Endodermal cell (in vitro differentiated cells): ENCODE measurements at places on chromosomes 4 and X. TPM values are rescaled to one million over a fixed set of nuclear protein-coding genes. Genes with fewer than 3 reads are reported as not detected.
A peak's percentile ranks its signal among the peaks of the same experiment; 100 is the strongest.

- peak; percentile 88 for DNase-seq
Measured at GRCh38 chr4:83109480-83110222, 4.9 kb downstream of the PLAC8 start.

- DNase-seq, result no peak
Measured at GRCh38 chrX:15672881-15673280, 8.3 kb upstream of the CLTRN start.

Gene HELT
- total RNA-seq, result not detected in 3 replicates

DNA sequence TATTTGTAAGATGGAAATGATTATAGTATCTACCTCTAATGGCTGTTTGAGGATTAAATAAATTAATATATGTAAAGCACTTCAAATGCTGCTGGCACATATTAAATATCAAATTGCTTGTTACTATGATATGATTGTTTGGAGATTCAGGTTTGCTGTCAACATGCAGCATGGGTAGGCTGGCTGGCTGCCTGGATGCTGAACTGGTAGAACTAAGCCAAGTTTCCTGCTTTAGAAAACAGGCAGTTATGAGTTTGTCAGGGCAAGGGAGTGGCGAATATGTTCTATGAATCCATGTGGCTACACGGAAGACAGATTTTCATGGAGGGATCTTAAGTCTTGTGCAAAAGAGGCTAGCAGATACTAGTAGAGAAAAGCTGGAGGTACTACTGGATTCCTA lies 239.6 kb downstream of the GBA3 start:
- DNase-seq, result no peak

Gene NPY2R
- 0.17 to 0.33 TPM in 2 of 3 replicates, not detected in the other for total RNA-seq

DNA sequence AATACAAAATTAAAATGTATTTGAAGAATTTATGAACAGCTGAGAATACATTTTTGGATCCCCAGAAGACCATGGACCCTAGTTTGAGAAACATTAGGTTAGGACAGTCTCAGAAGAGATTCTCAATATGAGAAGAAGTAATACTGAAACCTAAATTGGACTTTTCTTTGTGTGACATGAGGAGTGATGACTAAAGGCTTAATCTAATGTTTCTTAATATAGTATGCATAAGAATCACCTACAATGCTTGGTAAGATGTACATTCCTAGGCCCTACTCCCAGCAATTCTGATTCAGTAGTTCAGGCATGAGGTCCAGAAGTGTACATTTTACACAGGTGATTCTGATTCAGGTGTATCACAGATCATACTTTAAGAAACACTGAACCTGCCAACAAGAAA lies 31.6 kb upstream of the HUWE1 start:
- DNase-seq, result no peak
